Psoas muscle (tissue), 8 donors: ENCODE measurements at places on chromosomes 7 and 10. TPM values are rescaled to one million over a fixed set of nuclear protein-coding genes. Genes with fewer than 3 reads are reported as not detected.

TUBB8 gene
- not detected for total RNA-seq

DNA sequence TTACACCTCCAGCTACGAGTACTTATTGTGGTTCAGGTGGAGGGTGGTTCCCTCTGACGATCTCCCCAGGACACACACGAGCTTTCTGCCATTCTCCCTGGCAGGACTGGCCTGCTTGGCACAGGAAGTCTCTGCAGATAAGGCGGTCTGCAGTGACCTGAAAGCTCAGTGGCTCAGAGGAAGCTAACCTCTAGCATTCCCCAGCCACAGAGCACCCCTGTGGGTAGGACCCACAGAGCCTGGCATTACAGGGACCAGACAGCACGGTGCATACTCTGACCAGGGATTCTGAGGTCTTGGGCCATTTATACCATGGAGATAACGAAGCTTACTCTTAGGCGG is 1.9 kb upstream of the GPR146 start:
- H3K27ac ChIP-seq: no peak overlapping the region
- H3K36me3 ChIP-seq: no peaks in the 10 kb centered on the region
- H3K4me3 ChIP-seq: no peak overlapping the region
- H3K4me1 ChIP-seq: peaks cover 38% of the 10 kb centered on the region
- H3K27me3 ChIP-seq: no peaks in the 10 kb centered on the region

DNA sequence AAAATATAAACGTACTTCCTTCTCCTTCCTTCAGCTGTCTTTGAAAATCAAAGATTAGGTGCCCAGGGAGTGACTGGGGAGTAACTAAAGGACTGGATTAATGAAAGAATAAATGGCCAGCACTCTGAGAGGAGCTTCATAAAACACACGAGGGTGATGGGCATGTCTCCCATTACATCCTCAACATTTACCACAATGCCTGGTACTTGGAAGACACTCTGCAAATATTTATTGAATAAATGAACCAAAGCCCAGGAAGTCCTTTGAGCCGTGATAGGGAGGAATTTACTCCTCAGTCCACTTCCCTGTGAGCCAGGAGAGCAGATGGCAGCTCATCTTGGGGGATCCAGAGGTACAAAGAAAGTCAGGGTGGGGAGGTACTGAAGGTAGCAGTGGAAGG is 96.3 kb downstream of the RAB11FIP2 start:
- H3K27ac ChIP-seq: no peak overlapping the region
- H3K4me1 ChIP-seq: no peaks in the 10 kb centered on the region
- no peak for DNase-seq
- peaks cover 6% of the 10 kb centered on the region for H3K27me3 ChIP-seq

TEX47 gene
- total RNA-seq: not detected

GRCh38 chr10:63657761-63658160 is 136.6 kb downstream of the REEP3 start:
- DNase-seq: no peak
- H3K27ac ChIP-seq: no peak overlapping the region
- no peaks in the 10 kb centered on the region for H3K4me1 ChIP-seq
- H3K36me3 ChIP-seq: no peaks in the 10 kb centered on the region
- H3K4me3 ChIP-seq: no peak overlapping the region
